ENCODE measurements at places on chromosomes 5 and 9.

GRCh38 chr9:105296877-105297287, 52.4 kb downstream of the SLC44A1 start:
- DNase-seq = no peak

- DNase-seq = no peak
Observed at GRCh38 chr5:4335078-4335477, 739.4 kb downstream of the IRX1 start.

- no peak for DNase-seq
Observed at GRCh38 chr9:93827545-93828330, 127.4 kb downstream of the BARX1 start.

GRCh38 chr5:128339585-128339984, 198.5 kb downstream of the FBN2 start:
- no peak for DNase-seq

DNA sequence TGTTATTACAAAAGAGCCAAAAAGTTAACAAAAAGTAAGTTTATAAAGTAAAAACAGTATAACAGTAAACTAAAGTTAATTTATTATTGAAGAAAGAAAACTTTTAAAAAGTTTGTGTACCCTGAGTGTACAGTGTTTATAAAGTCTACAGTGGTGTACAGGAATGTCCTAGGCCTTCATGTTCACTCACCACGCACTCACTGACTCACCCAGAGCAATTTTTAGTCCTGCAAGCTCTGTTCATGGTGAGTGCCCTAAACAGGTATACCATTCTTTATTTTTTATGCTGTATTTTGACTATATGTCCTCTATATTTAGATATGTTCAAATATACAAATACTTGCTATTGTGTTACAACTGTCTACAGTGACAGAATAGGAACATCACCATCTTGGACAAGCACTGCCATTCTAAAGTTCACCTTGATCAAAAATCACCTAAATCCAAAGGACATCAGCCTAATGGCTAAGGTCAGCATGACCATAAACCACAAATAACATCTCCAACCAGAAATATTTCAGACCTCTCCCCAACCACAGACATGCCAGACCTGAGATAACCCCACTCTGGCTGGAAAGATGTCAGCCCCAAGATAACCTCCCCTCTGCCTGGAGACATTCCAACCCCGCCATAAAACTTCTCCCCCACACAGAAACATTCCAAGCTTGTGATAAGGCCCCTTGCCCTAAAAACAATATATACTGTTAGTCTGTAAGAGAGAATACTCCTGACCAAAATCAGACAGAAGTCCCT, 56.1 kb downstream of the AGXT2 start:
- no peak for DNase-seq

- DNase-seq = no peak
Observed at GRCh38 chr5:96528826-96529474, 95.9 kb upstream of the PCSK1 start.

DNA sequence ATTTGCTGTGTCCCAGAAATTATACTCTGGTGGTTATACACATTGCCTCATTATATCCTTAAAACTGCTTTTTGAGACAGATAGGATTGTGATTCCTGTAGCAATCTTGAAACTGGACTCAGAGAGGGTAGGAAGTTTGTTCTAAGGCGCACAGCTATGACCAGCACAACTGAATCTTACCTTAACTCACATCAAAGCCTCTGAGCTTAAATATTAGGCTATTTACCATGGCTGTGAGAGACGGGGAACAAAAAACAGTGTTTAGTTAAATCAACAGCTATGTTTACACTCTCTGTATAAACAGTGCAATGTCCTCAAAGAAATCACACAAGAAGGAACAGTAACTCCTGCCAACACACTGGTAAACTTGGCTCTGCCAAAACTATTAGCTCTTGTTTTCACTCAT, 50.9 kb upstream of the TUT7 start:
- no peak for DNase-seq

DNA sequence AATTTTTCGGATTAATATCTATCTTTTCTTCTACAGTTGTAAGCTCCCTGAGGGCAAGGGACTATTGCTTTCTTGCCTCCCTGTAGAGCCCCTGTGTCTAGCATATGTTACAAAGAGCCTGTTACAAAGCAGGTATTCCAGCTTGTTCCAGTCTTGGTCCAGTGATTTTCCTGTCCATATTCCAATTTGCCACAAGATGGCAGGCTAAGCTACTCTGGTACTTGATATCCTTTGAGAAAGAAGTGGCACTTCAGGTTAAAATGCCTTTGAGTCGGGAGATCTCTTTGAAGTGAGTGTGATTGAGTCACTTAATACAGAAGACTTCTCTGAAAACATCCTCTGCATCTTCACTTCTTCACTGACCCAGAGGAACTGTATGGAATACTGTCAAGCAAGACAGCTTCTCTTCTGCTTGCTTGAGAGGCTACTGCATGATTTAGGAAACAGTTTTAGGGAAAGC, 24.5 kb downstream of the CAVIN4 start:
- no peak for DNase-seq

GRCh38 chr9:18825656-18826170, 207.3 kb downstream of the SAXO1 start:
- no peak for DNase-seq

DNA sequence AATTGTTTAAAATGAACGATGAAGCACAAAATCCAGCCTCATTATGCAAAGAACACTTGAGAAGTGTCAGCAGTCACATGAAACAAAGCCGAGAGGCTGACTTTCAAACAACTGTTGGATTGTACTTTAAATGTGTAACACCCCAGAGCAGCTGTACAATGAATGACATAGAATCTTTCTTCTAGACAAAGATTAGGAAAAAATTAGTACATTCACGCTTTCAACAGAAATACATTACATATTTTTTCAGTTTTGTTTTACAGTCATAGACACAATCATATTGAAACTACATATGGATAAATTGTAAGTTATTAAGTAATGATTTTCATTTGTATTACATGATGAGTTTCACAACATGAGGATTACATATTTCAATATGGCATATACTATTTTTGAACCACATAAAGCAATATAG, 10.6 kb upstream of the AGXT2 start:
- no peak for DNase-seq

DNA sequence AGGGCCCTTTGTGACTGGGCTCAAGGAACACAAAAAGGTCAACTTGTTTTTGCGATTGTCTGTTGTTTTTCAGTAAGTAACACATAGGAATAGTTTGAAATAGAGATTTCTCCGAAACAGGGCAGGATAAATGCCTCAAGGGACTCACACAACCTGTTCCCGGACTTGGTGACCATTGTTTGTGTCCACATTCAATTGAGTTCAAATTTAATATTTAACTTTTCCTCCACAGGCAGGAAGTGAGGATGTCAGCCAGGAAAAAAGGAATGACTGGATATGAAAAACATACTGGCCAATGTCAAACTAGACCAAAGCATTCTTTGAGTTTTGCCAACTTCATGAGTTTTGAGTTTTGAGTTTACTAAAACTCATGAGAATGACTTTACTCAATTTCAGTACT, 72.7 kb downstream of the SPATA31C2 start:
- no peak for DNase-seq

DNA sequence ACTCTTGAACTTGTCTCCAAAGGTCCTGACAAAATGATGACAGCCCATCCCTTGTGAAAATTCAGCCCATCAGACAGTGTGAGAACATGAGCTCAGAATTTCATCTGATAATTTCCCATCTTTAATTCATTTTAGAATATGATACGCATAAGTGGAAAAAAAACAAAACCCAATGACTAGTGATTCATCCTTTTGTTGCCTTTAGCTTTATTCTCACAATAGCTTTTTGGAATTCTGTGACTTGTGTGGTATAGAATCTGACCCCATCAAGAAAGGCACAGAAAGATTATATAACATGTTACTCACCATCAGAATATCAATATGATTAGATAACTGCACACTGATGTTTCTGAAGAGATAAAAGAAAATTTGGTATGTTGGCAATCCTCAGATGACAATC, 16.1 kb upstream of the TMED7 start:
- DNase-seq = no peak

GRCh38 chr9:120935383-120935857, 8.8 kb upstream of the TRAF1 start:
- no peak for DNase-seq

DNA sequence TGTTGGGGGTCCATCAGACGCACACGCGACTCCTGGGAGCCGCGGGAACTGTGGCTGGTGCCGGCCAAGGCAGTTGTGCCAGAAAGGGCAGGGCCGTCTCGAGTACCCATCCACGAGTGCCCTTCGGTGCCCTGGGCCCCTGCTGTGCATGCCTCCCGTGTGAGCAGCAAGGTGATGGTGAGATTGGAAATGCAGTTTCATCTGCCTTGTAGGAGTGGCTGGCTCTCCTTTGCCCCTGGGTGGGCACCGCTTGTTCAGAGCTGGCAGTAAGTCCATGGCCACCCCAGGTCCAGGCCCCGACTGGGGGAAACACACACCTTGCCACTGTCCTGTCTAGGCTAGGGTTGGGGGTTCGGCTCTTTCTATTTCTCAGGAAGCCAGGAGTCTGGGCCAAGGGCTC, 5.7 kb downstream of the NKD2 start:
- no peak for DNase-seq

- no peak for DNase-seq
Observed at GRCh38 chr9:122036988-122037387, 56.1 kb downstream of the TTLL11 start.

GRCh38 chr5:128539038-128539429, 989 bp upstream of the FBN2 start:
- no peak for DNase-seq

GRCh38 chr9:28410411-28410810, 837.1 kb upstream of the C9orf72 start:
- no peak for DNase-seq

DNA sequence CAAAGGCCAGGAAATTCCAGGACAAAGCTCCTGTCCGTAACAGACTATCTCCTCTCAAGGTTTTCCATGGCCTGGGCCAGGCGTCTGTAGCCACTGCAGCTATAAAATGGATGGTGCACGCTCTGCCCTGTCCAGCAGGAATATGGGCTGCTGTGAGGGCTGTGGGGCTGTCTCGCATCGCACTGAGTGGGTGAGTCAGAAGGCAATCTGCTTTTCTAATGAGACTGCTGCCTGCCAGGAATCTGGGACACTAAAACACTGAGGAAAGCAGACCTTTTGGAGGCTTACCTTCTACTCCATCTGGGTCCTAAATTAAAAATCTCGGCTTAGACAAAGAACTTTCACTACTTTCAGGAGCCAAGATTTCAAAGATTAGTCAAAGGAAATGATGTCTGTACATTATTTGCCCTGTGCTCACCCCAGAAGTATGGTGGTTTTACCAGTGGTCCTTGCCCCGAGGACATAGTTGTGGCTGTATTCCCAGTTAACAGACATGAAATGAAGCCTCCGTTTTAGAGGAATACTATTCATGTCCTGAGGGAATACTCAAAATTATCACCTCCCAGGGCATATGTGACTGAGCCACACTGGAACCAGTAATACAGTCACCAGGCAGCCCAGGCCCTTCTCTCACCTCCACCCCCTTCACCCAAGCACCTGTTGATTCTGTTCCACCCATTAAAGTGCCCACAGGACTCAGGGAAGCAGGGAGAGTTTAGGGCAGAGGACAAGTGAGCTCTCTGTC, 56.4 kb downstream of the PFDN1 start:
- DNase-seq = no peak

- no peak for DNase-seq
Observed at GRCh38 chr5:148202531-148203203, at the start of gene SPINK6. Gene SPINK6, plus strand, starts transcription at chr5:148203042. Its CDS starts 55 bp downstream, at chr5:148203097.

DNA sequence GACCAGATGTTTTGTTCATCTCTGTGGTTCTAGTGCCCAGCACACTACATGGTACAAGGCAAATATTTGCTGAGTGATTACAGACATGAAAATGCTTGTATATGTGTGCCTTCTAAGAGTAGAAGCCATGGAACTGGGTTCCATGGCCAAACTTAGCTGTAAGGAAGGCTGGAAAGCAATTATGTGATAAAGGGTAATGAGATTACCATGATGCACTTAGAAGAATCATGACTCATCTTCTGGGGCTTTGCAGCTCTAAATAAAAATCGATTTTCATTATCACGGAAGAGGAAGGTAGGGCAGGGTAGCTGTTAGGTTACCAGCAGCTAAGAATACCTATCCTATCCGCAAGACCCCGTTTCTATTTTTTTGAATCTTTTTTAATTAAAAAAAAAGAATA, 28.0 kb downstream of the RFK start:
- no peak for DNase-seq

- no peak for DNase-seq
Observed at GRCh38 chr5:73967347-73967746, 341.4 kb downstream of the ARHGEF28 start.

DNA sequence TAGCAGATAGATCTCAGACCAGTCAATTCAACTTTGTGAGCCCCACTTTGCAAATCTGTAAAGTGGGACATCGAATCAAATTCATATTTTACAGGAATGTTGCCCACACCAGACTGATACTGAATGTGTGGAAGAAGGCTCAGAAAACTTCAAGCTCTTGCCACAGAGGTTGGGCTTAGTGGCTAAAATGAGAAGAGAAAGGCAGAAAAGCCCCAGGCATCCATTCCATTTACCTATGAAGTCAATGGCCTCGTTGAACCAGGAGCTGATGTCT, 1.7 kb downstream of the DUSP1 start:
- DNase-seq = no peak

GRCh38 chr9:128683340-128684064, 5.5 kb upstream of the SET start:
- DNase-seq = no peak

DNA sequence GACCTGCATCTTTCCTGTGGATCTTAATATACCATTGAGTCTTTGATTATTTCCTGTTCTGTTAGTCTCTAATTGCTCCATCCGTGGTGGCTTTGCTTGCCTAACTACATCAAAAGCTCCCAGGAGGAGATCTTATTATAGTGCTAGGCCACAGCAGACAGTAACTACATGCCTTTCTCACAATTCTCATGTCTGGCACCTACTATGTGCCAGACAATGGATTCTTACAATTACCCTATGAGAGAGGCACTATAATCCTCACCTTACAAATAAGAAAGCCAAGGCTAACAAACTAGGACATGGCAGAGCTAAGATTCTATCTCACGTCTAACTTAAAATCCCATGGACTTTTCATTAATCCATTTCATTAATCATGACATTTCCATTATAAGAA, 70.3 kb upstream of the TARS1 start:
- DNase-seq = no peak

GRCh38 chr9:121996783-121997182, 96.3 kb downstream of the TTLL11 start:
- no peak for DNase-seq
